Fibroblast of skin of back (primary cell): ENCODE measurements at places on chromosomes 7 and 10.

DNA sequence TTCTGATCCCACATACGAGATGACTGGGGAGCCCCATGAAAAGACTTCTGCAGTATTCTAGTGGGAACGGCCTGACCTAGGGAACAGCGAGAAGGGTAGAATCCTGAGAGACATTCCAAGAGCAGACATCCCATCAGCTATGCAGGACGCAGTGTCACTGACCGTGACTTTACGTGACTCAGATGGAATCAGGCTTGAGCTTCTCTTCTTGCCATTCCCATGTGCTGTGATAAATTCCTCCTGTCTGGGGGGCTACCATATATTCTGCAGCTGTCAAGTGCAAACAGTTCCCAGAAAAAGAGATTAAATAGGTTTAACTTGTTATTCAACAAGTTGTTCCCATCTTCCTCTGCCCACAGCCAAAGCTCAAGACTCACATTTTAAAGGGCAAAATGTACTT lies 73.1 kb upstream of the PDE1C start:
- peak; percentile 86 for DNase-seq

DNA sequence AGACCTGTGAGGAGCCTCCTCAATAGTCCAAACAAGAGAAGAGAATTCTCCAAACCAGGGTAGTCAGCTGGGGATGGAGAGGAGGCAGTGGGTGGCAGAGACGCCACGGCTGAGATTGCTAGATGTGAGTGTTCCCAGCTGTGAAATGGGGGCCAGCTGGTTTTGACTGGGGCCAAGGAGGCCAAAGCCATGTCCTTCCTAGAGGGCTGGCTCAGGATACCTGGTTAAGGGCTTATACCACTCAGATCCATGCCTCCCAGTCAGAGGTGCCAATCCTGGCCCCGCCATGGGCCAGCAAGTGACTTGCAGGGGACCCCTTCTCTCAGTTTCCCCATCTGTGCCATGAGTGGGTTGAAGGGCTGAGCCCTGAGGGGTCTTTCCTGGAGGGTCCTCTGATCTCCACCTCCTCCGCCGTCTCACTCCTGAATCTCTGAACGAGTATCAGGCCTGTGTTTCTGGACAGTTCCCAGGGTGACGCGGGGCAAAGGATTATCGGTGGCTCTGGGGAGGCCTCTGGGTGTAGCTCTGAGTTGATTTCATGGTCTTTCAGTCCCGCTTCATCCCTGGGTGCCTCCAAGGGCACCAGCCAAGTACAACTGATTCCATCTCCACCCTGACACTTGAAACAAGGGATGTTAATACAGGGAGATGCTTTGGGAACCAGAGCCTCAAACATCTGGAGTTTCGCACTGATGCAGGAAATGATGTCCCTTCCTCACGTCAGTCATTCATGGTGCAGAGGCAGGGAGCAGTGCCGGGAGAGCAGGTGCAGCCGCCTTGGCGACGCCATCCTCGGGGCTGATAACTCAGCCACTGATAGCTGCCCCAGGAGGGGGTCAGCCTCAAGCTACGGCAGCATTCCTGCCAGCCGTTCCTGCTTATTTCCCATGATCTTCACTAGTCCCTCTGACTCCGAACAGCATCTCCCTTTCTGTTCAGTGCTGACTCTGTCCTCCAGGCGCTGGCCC lies 126.7 kb downstream of the RGS10 start:
- DNase-seq: no peak

GRCh38 chr7:17983221-17984062 lies 43.1 kb upstream of the SNX13 start:
- no peak for DNase-seq

DNA sequence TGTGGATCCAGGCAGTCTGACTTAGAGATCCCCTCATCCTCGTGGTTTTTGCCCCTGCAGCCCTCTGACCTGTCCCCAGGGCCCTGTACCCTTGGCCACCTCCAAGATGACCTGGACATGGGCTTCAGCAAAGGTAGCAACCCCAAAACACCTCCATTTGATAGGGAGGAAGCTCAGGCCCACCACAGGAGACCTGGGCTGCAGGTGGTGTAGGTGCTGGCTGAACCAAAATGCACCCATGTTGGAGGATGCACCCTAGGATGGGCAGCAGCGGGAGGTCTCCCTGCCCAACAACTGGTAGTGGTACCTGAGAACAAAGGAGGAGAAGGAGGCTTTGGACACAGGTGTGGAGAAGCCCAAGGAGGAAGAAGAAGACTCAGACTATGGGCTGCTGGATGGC lies 188.7 kb downstream of the ZNF716 start:
- DNase-seq: no peak

- DNase-seq: peak; percentile 33
Measured at GRCh38 chr10:43292755-43293676, 26.2 kb upstream of the RASGEF1A start.

DNA sequence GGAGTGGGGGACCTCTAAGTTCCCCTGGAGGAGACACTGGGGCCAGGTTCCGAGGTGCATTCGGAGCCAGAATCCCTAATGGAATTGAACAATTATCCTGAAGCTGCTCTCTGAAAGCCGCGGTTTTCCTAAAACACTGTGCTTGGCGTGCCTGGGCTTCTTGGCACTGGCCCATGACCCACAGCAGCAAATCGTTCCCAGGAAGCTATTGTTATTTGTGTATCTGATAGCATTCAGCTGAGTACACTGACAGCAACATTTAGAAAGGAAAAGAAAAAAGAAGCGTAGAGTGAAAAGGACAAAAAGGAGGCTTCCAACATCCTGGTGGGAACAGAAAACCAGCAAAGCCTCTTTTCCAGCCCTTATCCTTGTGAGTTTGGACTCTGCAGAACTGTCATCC lies 339.8 kb downstream of the FRMD4A start:
- peak; percentile 81 for DNase-seq

- no peak for DNase-seq
Measured at GRCh38 chr10:30728766-30729165, 99.2 kb upstream of the LYZL2 start.

GRCh38 chr10:119404719-119405519 lies 137.6 kb downstream of the RGS10 start:
- no peak for DNase-seq
